ENCODE measurements at places on chromosomes 7 and 10.

DNA sequence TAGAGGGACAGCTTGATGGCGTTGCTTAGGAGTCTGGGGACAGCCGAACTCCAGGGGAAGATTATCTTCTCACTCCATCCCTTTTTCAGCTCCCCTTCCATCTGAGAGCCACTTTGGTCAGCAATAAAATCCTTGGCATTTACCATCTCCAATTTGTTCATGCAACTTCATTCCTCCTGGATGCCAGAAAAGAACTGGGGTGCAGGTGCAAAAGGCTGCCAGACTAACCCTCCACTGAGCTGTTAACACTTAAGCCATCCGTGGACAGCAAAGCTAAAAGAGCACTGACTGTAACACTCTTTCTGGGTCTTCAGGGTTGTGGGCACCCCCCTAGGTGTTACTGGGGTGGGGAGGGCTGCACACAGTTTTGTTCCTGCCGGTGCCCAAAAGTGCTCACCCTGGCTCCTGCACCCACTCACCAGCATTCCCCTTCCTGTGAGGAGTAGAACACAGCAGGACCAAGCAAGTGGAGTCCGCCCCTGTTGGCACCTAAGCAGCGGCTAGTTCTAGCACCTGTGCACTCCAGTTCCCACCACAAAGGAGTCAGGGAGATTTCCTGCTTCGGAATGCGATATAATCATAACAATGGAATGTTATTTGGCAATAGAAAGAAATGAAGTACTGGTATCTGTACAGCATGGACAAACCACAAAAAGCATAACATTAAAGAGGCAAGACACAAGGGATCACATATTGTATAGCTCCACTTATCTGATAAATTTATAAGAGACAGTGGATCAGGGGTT lies 95.1 kb downstream of the NPY start:
- DNase-seq: no peak

- no peak for DNase-seq
Observed at GRCh38 chr7:139992353-139993044, 70.3 kb downstream of the PARP12 start.

- DNase-seq: no peak
Observed at GRCh38 chr7:46058086-46058823, 137.2 kb upstream of the IGFBP3 start.

GRCh38 chr7:18018296-18019215 lies 9.1 kb downstream of the PRPS1L1 start:
- no peak for DNase-seq

- no peak for DNase-seq
Observed at GRCh38 chr10:81569488-81569887, 305.5 kb upstream of the NRG3 start.

- no peak for DNase-seq
Observed at GRCh38 chr7:93646538-93646937, 72.0 kb upstream of the CALCR start.

DNA sequence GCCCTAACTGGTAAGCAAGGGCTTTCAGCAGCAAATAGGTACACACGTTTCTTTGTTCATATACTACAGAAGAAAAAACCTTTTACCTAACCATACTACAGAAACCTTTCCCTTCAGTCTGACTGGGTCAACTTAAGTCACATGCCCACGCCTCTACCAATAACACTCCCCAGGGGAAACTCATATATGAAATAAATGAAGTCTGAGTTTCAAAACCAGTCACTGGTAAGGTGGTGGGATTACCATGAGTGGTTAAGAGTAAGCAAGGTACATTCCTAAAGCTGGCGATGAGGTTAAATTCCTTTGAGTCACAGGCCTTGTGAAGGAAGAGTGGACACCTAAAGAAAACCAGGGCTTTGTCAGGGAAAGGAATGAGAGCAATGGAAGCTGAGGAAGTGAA lies 21.4 kb upstream of the KIF20B start:
- no peak for DNase-seq

- no peak for DNase-seq
Observed at GRCh38 chr7:41979834-41980307, 257.1 kb downstream of the GLI3 start.

- no peak for DNase-seq
Observed at GRCh38 chr7:4774658-4775249, 669 bp upstream of the AP5Z1 start.

- no peak for DNase-seq
Observed at GRCh38 chr10:58943256-58943890, 233.1 kb upstream of the PHYHIPL start.

DNA sequence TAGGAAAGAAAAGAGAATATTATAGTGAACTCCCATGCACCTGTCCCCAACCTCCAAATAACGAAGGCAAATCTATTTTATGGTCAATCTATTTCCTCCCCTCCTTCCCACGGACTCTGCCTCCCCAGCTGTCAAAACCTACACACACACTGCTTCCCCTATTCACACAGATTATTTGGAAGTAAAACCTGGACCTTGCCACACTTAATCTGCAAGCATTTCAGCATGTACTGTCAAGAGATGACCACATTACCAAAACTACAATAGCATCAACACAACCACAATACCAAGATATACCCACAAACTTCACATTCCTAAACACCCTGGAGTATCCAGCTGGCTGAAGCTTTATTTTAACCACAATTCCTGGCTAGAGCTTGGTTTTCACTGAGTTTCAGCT lies 27.8 kb upstream of the KCNK18 start:
- DNase-seq: no peak

DNA sequence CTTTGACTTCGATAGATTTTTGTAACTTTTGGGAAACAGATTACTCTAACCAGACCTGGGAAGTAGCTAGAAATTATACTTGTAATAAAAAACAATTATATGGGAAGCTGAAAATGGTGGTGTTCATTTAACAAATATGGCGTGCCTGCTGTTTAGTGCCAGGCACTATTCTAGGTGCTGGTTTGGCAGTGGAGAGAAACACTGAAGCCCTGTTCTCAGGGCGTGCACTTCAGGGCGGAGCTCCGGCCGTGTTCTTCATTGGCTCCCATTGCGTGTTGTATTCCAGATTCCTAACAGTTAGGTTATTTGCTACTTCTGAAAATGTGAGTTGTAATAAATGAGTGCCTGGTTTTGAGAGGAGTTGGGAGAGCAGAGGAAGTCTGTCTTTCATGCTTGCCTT lies 38.6 kb downstream of the DNAJB6 start:
- DNase-seq: no peak

GRCh38 chr7:20488850-20489249 lies 126.6 kb upstream of the ABCB5 start:
- no peak for DNase-seq

DNA sequence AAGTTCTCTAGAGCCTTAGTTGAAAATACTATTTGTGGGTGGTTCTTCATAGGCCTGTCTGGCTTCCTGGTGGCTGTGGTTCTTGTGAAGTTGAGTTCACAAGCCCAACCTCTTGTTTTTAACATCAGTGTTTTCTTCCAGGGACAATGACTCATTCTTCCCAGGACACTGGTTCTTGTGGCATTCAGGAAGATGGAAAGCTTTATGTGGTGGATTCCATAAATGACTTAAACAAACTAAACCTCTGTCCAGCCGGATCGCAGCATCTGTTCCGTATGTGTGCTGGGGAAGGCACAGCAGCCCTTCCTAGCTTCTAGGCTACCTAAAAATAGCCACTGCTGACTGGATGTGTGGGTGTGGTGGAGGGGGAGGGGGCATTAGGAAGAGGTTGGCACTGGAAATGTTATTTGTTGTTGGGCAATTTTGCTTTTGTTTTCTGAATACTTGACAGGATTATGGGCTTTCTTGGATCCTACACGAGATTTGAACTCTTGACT lies 3.9 kb downstream of the LSMEM1 start:
- no peak for DNase-seq

DNA sequence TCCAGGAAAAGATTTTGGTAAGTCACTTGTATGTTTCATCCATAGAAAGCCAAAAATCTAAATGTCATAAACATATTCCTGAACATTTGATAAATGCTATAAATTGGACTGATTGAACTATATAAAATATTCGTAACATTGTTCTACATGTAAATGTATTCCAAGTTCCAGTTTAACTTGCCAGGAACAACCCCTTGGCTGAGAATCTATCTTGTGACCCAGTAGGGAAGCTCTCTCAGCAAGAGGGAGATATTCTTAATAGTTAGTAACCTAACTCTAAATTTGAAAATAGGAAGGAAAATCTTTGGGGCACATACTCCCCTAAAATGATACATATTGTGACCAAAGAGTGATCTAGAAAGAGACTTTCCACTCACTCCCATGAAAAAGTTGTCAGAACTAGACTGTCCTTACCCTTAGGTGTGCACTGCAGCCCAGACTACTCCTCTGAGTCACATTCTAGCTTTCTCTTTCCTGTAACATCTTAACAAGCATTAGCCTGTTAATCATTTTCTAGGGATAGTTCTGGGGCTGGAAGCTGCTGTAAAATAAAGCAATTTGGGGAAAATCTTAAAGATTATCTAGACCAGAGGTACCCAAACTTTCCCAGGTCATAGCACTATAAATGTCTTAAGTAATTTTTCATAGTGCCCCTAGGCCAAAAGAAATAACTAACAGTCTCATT lies 73.7 kb upstream of the SKAP2 start:
- no peak for DNase-seq

DNA sequence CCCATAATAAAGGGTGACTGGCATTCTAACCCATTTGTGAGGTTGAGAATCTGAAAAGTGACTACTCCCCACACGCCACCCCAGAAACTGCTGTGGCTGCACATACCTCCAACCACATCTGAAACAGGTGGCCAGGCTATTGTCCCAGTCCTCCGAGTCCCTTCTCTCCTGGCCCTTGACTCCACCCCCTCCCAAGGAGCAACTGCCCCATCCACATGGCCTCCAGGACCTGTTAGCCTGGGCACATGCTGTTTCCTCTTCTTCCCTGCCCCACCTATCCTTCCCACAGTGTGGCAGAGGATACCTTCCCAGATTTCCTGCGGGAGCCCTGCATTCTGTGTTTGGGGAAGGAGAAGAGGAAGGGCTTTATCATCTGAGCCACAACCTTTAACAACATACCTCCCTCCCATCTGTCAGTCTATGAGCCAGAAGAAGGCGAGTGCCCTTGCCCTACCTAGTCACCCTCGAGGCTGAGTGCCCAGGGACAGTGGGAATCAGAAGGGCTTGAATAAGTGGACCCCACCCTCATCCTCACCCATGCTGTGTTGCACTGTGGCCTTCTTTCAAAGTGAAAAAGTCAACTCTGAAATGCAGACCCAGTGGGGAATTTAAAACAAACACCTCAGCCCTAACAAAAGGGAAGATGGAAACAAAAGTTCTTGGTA lies 11.9 kb downstream of the STEAP1B start:
- DNase-seq: no peak

DNA sequence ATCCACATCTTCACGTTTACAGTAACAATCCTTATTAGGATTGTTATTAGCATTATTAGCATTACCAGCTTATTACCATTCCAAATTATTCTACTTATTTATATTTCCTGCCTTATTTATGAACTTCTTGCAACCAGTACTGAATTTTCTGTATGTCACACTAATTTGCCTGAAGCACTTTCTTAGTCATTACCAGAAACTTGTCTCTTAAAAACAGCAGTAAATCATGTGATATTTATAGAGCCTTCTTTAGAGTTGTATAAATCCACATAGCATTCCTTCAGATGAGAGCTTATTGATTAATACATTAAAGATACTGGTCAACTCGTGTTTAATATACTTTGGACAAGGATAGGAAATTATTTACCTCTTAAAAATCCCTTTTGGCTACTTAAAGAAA lies 618.6 kb downstream of the SUGCT start:
- DNase-seq: no peak

DNA sequence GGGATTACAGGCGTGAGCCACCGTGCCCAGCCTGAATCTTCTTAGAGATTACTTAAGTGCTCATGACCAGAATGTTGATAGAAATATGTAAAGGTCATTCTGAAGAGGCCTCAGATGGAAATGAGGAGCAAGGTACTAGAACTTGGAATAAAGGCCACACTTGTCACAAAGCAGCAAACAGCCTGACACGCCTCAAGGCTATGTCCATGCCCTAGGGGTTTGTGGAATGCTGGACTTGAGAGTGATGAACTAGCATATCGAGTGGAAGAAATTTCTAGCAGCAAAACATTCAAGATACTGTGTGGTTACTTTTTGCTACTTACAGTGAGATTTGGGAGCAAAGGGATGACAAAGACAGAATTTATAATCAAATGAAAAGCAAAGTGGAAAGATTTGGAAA lies 39.0 kb downstream of the ZNF438 start:
- DNase-seq: no peak

DNA sequence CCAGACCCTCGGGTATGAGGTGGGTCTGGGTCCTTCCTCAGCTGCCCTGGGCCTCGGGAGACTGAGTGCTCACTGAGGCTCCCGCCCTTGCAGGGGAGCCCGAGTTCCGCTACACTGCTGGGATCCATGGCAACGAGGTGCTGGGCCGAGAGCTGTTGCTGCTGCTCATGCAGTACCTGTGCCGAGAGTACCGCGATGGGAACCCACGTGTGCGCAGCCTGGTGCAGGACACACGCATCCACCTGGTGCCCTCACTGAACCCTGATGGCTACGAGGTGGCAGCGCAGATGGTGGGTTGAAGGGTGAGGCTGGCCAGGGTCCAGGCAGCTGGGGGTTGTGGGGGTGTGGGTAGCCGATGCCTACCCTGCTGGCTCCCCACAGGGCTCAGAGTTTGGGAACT lies 7.6 kb downstream of the AEBP1 start:
- DNase-seq: no peak

DNA sequence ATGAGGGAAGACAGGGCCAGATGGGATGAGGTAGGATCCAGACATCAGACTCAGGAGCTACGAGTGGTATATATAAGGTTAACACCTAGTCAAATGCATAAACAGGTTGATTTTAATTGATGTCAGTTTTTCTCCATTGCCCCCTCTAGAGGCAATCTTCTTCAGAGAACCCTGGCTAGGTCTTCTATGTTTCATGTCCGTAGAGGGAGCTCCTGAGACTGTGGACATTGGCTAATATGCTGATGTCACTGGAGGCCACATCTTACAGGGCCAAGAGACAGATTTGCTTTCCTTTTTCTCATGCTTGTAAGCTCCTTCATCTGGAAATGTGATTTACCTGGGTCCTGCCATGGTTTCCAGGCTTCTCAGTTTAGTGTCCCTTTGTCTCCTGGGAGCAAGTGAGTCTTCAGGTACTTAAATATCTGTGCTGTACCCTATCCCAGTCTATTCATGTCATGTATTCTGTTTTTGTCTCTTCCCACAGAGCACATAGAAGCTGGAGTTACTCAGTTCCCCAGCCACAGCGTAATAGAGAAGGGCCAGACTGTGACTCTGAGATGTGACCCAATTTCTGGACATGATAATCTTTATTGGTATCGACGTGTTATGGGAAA lies 161.6 kb upstream of the PRSS1 start:
- DNase-seq: no peak

DNA sequence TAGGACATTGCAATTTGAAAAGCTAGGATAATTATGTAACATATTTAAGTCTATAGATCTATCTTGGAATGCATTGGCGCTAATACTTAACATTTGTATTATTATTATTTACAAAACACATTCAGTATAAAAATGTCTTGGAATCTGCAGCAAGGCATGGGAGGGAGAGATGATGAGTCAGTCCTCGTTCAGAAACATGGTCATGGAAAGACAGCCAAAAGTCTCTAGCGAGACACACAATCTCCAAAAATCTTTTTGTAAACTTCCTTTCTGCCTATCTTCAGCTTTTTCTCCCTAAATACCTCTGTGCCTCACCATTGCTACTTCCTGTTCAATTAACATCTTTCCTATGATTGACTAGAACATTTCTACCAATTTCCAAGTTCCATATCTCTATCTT lies 188.4 kb upstream of the CACNA2D1 start:
- DNase-seq: no peak

GRCh38 chr7:135210888-135211178 lies 493 bp downstream of the WDR91 start:
- no peak for DNase-seq

- DNase-seq: no peak
Observed at GRCh38 chr7:66583490-66584110, 45.1 kb upstream of the KCTD7 start.

GRCh38 chr10:42974693-42975002 lies 102.2 kb upstream of the RET start:
- no peak for DNase-seq

All from activated T-helper 1 cell treated with Interleukin-2 at 50 U/mL for 16 hours (primary cell).